ENCODE measurements at places on chromosomes 7 and 10.

DNA sequence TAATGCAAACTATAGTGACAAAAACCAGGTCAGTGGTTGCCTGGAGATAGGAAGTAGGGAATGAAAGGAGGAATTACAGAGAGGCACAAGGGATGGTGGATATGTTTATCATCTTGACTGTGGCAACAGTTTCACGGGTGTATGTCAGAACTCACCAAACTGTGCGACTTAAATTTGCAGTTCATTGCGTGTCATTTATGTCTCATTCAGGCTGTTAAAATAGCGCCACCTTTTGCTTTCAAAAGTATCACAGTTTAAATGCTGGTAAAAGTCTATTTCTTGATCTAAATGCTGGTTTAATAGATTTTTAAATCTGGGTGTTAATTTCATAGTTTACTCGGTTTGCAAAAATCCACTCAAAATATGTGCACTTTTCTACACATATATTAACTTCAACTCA lies 51.0 kb downstream of the PTTG1IP2 start:
- DNase-seq, result no peak

- no peak for DNase-seq
These were observed 49.0 kb upstream of the LYZL1 start for GRCh38 chr10:29239569-29240472.

DNA sequence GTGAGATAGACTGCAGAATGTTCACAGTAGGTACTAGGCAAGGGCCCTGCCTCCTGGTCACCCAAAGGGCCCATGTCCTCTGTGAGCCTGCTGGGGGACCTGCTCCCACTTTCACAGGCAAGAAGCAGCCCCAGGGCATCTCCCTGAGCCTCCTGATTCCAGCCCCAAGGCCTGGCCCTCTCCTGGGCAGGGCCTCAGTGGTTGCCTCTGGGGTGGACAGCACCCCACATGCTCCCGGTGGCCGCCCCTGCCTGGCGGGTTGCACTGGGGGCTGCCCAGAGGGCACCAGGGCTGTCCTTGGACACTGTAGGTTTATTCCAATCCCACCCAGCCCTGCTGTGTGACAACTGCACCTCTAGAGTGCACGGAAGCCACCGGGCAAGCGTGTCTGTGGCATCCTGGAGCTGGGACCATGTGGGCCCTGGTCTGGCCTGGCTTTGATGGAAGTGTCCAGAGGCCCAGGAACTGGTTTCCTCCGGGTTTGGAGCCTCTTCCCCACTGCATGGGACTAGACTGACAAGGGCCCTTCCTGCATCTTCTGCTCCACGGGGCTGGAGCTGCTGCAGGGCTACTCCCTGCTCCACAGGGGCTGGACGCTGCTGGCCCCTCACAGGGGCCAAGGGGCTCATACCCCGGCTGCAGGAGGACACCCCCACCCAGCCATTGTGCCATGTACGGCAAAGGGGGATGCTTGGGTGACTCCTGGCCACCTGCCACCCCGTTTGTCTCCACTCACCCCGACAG lies 25.0 kb upstream of the SYCE1 start:
- no peak for DNase-seq

DNA sequence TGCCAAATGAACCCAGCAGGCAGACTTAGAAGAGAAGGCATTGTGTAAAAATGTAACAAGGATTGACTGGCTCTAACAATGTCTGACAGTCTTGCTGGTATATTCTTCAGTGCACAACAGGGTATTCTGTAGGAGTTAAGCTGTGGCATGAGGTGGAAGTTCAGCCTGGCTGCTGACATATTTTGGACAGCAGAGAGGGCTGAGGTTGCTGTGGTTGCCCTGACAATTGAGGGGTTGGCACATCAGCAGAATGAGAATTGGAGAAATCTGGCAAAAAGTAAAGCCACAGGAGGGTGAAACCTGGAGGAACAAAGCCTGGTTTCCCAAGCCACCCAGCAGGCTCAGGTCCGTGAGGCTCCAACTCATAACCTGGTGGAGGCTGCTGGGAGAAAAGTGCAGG lies 220.2 kb downstream of the JAZF1 start:
- no peak for DNase-seq

DNA sequence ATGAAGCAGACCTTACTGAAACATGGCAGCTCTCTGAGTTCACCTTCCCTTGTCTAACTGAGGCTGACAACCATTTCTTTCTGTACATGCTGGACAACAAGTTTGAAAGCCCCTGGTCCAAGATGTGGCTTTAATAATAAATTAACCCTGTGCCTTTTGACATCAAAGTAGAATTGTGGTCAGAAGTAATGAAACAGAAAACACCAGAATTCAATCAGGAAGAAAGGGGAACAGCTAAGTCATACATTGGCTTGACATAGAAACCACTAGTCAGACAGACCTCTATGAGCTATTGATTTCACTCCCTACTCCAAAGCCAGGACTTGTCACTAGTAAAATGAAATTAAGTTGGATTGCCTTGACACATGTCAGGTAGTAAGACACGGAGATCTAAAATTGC lies 175.2 kb upstream of the ASAH2 start:
- DNase-seq, result no peak

- DNase-seq, result no peak
These were observed 662.6 kb upstream of the IGFBP3 start for GRCh38 chr7:46583656-46584055.

GRCh38 chr10:33006342-33006887 lies 48.4 kb upstream of the ITGB1 start:
- no peak for DNase-seq

GRCh38 chr10:110241407-110241806 lies 34.0 kb downstream of the MXI1 start:
- DNase-seq, result no peak

- no peak for DNase-seq
These were observed 2.4 kb upstream of the CNOT4 start for GRCh38 chr7:135512135-135512887.

- no peak for DNase-seq
These were observed 77.6 kb upstream of the MAGI2 start for GRCh38 chr7:79531116-79531515.

DNA sequence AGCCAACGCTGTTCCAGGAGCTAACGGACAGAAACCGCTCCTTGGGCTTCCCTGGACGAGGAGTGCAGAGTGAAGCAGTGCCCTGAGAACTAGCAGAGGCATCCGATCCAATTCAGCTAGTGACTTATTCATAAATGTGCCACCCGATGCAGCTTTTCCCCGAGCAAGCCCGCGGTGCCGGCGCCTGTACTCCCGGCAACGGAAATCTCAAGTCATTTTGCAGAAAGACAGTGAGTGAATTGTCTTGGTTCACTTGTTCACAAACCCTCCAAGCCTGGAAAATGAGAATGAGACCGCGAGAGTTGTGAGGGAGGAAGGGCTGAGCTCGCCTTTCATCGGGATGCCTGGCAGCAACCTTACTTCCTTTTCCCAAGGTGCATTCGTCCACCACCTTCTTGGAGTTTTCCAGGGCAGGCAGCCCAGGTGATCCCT lies 87.5 kb downstream of the COBL start:
- DNase-seq, result no peak

- no peak for DNase-seq
These were observed 270.8 kb upstream of the FZD8 start for GRCh38 chr10:35912615-35913569.

- no peak for DNase-seq
These were observed 19.6 kb upstream of the SMNDC1 start for GRCh38 chr10:110324201-110324804.

DNA sequence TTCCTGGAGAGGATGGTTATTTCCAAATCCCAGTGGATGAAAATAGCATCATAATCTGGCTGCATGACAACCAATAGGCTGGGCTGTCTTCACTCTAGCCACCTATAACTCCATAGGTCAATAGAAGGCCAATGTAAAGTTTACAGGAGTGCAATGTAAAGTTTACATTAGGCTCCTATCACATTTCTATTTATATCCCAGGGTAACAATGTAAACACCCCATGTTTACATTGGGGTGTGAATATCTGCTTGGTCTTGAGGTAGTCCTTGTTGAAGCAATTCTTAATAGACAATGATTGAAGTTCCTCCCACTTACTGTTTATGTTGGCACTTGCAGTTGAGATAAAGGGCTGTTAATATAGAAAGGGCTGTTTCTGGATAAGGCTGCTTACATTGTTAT lies 21.5 kb downstream of the CH25H start:
- no peak for DNase-seq

- DNase-seq, result no peak
These were observed 114.2 kb downstream of the SMURF1 start for GRCh38 chr7:99029466-99030435.

GRCh38 chr10:86522510-86522855 lies 891 bp upstream of the WAPL start:
- DNase-seq, result no peak

- no peak for DNase-seq
These were observed 119.9 kb downstream of the HPSE2 start for GRCh38 chr10:99115703-99116102.

DNA sequence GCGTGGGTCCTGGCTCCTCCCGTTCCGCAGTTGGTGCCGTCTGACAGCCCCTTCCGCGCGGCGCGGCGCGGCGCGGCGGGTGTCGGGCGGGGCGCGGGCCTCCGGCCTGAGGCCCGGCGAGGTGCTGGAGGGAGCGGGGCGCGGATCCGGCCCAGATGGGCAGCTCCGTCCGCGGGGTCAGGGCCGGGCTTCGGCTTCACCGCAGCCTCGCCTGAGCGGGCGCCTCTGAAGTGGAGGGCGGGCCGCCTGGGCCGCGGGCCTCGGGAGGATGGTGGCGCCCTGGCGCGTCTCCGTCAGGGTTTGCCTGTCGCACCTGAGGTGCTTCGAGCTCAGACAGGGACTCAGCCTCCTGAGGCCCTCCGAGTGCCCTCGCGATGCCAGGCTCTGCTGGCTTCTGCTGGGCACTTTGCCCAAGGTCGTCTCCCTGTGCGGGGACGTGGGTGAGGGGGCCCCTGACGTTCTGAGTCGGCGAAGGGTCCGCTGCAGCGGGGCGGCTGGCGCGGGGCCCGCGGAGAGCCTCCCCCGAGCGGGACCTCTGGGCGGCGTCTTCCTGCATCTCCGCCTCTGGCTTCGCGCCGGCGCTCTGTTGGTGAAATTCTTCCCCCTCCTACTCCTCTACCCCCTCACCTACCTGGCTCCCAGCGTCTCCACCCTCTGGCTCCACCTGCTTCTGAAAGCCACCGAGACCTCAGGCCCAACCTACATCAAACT lies 473 bp downstream of the ADCK2 start:
- DNase-seq, result no peak

DNA sequence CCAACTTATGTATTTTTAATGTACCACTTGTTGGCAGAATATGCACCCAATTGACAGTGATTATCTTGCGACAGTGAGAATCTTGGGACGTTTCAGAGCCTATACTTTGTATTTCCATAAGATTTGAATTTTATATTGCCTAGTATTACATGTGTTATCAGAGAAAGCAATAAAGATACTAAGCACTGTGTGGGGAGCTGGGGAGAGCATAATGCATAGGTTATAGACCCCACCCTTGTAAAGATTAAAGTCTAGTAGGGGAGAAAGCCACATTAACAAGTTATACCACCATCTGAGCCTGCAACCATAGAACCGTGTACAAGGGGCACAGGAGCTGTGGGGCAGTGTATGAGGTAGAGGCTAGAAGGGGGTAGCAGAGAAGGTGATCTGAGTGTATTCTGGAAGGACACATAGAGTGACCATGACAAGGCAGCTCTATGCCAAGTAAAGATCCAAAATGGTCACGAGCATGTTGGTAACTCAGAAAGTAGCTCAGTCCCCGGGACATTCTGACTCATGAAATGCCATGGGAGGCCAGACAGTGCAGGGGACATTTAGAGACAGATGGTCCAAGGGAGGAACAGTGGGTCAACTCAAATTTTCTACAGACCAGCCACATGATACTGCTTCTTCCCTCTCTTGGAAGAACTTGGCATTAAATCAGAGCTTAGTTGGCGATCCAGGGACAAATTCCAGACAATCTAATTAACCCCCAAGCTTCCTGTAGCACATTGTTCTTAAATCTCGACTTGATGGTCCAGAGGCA lies 84.5 kb downstream of the ADRA2A start:
- DNase-seq, result no peak

GRCh38 chr7:101885597-101885955 lies 68.2 kb downstream of the CUX1 start:
- DNase-seq, result no peak

DNA sequence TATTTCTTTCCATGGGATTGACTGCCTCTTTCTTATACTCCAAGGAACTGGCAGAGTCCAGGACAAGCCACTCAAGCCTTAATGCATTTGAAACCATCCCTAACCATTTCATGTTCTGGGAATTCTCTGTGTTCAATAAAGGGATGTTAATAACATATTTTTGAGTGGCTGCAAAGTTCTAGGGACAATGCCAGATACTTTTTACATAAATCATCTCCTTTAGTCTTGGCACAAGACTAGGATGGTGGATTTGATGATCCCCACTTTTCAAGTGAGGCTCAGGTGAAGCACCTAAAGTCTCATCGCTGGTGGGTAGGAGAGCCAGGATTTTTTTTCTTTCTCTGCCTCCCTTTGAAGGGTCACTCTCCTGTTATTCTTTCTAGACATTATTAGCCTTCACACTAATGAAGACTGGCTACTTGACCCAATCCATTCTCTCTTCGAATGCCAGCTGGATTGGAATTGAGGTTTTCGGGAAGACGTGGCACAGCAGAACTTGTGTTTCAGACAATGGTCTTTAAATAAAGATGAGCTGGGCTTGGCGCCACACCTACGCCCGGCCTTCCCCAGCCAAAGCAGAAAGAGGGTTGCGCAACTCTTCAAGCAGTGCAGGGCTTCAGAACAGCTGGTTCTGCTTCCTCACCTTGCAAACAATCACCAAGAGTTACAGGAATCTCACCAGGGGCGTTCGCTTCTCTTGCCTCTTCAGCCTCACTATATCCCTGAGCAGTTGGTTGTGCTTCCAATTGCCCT lies 73.8 kb upstream of the BMPER start:
- DNase-seq, result no peak

GRCh38 chr7:51135576-51135975 lies 181.0 kb downstream of the COBL start:
- no peak for DNase-seq

DNA sequence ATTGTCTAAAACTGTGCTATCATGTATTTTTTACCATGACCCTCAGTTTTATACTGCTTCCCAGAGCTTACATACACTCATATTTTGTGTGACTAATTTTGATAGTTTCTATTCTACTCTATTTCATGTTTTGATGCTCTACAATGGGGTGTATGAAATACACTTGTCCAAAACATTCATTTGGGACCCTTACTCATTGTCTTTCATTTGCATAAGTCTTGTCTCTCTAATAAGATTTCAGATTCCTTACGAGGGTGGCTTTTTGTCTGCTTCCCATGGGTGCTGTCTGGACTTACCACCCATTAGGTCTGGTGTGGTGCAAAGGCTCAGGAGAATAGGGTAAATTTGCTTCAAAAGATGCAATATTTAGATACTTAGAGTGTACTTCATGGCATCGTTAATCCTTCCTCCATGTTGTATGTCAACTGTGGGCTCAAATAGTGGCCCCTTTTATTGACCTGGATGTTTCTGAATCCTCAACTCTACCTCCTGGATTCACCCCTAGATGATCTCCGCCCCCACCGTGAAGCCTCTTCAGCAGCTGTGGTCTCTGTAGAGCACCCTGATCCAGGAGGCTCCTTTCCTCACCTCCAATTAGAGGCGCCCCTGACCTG lies 3.6 kb upstream of the GIMAP5 start:
- no peak for DNase-seq

- DNase-seq, result no peak
These were observed 234.0 kb upstream of the PITRM1 start for GRCh38 chr10:3406556-3406955.

GRCh38 chr10:133353202-133353959 lies 4.4 kb downstream of the FUOM start:
- no peak for DNase-seq

Data from activated CD8-positive, alpha-beta memory T cell treated with anti-CD3 and anti-CD28 coated beads for 4 hours (primary cell).